ENCODE measurements at places on chromosomes 7 and 10.

GRCh38 chr7:131604841-131605279 is 48.4 kb upstream of the PODXL start:
- DNase-seq: no peak

DNA sequence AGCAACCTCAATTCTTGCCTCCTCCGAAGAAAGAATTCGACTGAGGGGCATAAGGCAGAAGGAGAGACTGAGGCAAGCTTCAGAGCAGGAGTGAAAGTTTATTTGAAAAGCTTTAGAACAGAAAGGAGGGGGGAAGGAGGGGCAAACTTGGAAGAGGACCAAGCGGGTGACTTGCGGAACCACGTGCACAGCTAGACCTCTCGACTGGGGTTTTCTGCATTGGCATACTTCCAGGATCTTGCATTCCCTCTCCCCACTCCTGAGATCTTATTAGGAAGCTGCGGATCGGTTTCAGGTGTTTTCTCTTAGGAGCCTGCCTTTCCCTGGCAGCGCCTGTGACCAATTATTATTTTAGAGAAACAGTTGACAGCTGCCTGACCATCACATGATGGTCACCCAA is 20.3 kb upstream of the CPXM2 start:
- DNase-seq: no peak

DNA sequence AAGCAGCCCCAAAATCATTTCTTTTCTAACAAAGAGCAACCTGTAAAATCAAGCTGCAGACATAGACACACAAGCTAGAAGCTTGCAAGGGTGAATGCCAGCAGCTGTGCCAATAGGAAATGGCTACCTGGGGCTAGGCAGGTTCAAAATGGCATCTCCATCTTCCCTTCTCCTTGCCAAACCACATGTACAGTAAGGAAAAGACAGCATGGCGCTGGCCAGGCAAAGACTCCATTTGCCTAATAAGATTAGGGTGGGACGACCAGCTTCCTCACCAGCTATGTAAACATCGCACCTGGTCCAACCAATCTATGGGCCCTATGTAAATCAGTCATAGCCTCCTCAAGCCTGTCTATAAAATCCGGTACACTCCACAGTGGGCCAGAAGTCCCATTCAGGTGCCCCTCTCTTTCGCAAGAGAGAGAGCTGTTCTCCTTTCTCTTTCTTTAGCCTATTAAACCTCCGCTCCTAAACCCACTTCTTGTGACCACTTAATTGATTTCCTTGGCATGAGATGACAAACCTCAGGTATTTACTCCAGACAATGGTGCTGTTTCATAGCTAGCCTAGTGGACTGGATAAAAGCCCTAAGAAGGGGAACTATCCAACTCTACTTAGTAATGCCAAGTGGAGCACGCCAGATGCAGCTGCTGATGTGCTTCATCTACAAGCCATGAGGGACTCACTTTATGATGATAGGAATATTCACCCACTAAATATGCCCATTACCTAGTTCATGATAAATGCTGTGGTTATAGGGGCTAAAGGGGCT is 44.1 kb downstream of the HTR7 start:
- no peak for DNase-seq

GRCh38 chr10:127283576-127283975 is 87.2 kb upstream of the INSYN2A start:
- no peak for DNase-seq

DNA sequence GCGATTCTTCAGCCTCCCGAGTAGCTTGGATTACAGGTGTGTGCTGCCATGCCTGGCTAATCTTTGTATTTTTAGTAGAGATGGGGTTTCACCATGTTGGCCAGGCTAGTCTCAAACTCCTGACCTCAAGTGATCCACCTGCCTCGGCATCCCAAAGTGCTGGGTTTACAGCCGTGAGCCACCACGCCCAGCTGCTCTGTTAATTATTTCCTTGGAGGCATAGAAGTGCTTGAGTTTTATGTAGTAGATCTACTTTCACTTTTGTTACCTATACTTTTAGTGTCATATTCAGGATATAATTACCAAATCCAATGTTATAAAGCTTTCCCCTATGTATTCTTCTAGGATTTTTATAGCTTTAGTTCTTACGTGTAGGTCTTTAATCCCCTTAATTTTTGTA is 1093.0 kb downstream of the GATA3 start:
- DNase-seq: no peak
